ENCODE measurements at places on chromosomes 7 and 10.

DNA sequence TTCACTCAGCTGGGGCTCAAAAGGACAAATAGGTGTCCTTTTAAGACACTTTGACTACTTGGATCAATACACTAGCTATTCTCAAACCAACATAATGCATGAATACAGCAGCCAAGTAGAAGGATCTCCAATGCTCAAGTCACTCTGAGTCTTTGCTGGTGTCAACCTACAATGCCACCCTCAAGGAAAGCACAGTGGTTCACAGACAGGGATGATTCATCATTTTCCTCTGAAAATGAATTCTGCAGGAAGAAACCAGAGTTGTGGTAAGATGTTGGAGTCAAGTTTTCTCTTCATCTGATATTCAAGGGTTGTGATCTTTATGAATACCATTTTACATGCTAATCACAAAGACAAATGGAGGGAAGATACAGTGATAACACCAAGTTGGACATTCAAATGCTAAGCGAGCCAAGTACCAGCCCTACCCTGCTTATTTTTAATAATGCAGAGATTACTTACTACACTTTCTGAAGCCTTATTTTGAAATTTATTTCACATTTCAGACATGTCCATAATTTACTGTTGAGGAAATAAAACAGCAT, 143.1 kb upstream of the FGFR2 start:
- no peak for DNase-seq

DNA sequence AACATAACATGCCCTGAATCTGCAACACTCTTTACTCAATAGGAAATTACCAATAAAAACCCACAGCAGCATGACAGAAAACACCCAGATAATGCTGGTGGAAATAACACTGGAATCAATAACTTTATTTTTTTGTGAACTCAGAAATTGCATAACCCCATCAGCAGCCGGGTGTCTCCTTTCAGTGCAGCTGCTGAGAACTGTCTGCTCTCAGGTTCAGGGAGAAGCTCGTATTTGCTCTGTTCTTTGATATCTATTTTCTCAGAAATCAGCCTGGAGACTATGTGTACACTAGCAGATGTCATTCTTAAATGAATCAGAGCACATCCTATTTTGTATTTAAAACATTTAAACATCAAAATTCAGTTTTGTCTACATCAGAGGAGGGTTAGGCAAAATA, 506.0 kb downstream of the POM121L12 start:
- DNase-seq = no peak

DNA sequence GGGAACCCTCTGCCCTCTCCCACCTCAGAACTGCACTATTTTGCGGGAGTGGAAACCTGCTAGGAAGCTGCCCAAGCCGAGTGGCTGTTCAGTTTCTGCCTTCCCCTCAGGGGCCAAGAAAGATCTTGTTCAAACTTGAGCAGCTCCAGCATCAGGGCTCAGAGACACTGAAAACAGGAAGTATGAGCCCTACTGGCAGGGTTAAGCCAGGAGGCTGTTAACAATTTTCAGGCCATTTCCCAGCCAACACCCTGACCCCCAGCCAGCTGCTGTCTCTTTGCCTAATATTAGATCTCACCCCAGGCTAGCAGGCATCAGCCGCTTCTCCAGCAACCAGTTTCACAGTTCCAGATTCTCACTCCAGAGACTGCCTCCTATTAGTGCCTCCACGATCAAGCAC, 9.2 kb downstream of the PLAU start:
- peak; percentile 60 for DNase-seq

GRCh38 chr7:3953946-3954345, 652.9 kb downstream of the SDK1 start:
- DNase-seq = no peak

- no peak for DNase-seq
These were observed 185.8 kb upstream of the PRSS1 start for GRCh38 chr7:142563470-142563869.

DNA sequence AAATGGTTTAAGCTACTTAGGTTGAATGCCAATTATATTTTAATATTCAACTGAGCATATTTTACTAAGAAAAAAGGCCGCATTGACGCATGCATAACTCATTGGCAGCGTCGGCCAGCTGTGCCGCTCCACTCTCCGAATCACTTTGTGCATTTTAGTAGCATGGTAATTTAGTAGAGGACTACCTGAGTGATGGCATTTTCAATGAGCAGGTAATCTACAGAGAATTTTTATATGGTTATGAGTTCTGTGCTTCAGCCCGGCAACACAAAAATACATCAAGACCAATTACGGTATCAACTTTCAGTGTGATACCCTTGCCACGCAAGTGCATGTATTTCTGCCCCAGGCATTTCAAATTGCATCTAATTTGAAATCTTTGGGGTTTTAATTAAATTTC, 247.2 kb downstream of the EBF3 start:
- no peak for DNase-seq

DNA sequence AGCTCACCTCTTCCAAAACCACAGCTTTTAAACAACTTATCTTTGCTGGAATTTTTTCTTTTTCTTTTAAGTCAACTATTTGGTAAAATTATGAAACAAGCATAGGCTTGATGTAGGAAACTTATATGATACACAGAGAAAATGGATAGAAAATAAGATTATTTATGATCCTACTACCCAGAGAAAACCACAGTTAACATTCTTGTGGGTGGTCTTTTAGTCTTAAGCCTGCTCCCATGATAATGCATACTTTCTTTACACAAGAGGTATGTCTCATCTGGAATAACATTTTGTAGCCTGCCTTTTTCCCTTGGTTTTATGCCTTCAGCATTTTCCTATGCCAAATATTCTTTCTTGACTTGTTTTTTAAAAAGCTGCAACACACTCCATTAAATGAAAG, 21.4 kb downstream of the PLPP4 start:
- no peak for DNase-seq

DNA sequence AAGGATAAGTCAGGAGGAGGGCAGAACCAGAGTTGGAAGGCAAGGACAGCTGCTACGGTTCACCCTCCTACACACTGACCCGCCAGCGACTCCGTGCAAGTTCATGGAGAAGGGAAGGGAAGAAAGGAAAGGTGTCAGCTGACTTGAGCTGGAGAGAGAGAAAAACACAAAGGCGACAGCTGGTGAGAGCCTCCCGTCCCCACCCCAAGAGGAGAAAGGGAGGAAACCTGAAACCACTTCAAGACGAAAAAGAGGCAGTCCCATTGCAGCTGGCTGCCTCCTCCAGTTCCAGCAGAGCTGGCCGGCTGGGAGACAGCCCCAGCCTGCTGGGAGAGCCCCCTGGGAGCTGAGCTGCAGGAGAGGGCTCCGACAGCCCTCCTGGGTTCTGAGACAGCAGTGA, 75.2 kb downstream of the PARD3 start:
- DNase-seq = peak; percentile 37

DNA sequence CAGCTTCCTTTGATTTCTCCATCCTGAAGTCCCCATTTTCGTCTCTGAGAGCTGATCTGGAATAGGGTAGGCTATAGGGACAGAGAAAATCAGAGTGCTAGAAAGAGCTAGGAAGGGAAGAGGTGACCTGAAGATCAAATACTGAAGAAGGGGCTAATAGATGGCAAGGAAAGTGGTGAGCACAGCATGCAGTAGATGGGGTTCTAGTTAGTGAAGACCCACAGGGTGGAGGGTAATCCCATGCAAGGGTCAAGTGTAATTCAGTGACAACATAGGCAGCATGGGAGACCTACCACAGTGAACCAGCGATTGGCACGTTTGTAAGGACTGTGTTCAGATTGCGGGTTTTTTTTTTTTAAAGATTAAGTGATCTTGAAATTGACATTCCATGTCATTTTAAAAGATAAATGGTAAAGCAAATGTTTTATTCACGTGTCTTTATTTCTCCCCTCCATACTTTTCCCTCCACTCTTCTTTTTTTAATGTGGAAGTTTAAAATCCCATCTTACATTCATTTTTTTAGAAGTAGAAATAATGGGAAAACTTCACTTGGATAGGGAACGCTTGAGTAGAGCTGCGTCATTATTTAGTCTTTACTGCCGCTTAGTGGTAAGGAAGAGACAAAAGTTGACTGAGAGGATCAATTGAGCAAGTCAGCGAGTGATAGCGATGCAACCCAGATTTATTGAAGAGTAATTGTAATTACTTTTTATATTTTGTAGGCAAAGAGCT, 21.0 kb upstream of the ABI1 start:
- peak; percentile 64 for DNase-seq

GRCh38 chr10:49746626-49747302, 15.4 kb downstream of the OGDHL start:
- no peak for DNase-seq

DNA sequence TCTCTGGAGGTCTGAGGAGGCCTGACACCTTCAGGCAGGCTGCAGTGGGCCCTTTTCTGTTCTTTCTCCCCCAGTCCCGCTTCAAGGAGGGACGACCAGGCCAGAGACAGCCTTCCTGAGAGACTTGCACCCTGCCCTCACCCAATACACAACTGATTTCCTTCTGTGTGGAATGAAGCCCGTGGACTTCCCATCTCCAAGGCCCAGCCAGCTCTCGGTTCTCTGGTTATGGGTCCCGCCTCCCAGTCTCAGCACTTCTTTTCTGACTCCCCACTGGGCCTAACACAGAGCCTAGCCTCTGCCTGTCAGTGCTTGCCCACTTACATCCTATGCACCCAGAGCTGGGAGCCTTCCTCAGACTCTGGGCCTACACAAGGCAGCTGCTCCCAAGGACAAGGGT, 24.1 kb upstream of the ADCYAP1R1 start:
- DNase-seq = no peak

- DNase-seq = no peak
These were observed 2.9 kb upstream of the TMEM225B start for GRCh38 chr7:99594948-99595745.

DNA sequence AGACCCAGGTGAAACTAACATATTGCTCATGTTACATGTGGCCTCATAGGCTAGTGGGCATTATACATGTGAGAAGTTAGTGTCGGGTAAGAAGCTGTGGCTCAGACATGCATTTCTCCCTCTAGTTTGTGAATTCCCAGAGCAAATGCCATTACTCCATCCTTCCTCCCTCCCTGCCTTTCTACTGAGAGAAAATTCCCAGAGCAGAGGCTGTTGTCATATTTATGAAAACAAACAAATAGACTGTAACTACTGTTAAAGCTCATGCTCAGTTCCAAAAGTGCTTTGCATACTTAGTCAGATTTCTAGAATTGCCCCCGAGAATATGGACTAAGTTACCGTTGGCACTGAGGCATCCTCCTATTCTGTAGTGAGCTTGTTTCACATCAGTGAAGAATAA, 29.0 kb downstream of the ZNRF2 start:
- no peak for DNase-seq

DNA sequence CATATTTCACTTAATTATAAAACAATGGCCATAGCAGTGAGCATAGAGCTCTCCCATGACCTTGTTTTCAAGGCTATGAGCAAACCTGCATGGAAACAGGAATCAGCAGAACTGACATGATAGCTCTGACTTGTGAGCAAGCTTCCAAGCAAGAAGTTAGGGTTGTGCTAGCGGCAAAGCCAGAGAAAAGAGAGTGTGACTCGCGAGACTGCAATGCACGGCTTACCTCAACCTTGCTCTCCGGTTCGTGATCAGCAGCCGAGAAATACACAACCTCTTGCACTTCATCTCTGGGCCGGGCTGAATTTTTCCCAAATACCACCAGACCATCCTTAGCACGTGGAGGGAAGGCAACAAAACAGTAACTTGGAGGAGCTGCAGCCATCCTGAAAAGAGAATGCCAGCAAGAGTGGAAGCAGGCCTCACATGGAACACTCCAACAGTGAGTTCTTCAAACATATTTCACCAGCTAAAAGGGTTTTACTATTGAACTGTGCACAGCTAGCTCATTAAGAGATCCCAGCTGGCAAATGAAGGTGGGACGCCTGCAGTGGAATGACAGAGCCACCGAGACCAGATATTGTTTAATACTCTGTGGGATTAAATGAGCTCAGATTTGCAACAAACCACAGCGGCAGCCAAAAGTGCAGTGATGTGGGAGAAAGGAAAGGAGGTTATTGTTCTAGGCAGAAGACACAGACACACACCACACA, 20.8 kb downstream of the SCRN1 start:
- no peak for DNase-seq

DNA sequence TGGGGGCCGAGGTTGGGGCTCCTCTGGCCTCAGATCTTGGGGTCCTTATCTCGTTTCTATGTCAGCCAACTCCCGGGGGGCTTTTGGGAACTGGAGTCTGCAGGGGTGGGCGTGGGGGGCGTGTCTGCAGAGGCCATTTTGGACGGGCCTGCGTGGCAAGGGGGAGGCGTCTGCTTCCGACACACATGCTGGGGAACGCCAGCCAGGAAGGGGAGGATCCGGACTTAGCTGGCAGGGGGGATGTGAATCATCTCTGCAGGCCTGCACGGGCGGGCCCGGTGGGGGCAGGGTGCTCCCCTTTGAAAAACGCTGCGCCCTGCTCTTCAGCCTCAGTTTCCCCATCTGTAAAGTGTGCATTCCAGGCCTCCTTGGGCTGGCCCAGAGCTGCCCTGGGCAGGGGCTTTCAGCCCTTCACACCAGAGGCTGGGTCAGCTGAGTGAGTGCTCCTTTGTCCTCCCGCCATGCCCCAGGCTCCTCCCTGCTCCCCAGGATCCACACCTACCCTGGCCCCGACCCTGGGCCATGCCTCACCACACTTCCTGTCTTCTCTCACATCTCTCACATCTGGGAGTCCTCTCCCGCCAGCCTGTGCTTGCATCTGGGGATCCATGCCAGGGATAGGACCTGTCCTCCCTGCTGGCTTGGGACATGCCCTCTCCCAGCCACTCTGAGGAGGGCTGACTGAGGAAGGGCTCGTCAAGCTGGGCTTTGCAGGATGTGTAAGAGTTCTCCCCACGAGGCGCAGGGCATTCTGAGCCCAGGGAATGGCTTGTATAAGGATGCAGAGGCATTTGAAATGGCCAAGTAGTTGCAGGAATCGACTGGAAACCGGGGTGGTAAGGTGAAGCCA, 172.6 kb upstream of the TNRC18 start:
- peak; percentile 89 for DNase-seq

DNA sequence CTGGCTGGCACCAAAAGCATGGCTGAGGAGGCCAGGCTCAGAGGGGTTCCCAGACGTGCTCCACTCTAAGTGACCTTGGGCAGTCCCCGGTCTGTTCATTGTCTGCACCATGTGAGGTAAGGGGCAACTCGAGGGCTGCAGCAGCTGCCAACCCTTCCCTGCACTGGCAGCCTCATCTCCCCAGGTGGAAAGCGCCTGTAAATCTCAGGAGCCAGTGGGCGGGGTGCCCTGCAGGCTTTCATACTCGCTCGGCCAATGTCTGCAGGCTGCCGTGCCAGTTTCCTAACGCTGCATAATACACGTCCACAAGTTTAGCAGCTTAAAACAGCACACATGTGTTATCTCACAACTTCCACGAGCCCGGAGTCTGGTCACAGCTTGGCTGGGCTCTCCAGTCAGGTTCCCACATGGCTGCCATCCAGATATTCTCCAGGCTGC, 12.6 kb upstream of the GDF10 start:
- no peak for DNase-seq
